ENCODE measurements at places on chromosomes 5 and 9.

- peak; percentile 93 for DNase-seq
These were observed at the start of gene SH3TC2 for GRCh38 chr5:149063017-149063687. Gene SH3TC2, minus strand, starts transcription at chr5:149063062. Its CDS starts 40 bp downstream, at chr5:149063022.

DNA sequence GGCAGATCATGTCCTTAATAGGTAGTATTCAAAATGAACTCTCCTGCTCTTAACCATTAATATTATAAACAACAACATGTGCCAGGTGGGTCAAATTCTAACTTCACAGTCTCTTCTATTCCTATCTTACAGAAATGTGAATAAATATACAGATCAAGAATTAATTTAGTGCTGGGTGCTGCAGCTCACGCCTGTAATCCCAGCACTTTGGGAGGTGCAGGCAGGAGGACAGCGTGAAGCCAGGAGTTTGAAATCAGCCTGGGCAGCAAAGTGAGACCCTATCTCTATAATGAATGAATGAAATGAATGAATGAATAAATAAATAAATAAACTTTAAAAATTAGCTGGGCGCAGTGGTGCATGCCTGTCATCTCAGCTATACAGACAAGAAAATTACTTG lies 34.1 kb downstream of the PTCH1 start:
- DNase-seq, result no peak

DNA sequence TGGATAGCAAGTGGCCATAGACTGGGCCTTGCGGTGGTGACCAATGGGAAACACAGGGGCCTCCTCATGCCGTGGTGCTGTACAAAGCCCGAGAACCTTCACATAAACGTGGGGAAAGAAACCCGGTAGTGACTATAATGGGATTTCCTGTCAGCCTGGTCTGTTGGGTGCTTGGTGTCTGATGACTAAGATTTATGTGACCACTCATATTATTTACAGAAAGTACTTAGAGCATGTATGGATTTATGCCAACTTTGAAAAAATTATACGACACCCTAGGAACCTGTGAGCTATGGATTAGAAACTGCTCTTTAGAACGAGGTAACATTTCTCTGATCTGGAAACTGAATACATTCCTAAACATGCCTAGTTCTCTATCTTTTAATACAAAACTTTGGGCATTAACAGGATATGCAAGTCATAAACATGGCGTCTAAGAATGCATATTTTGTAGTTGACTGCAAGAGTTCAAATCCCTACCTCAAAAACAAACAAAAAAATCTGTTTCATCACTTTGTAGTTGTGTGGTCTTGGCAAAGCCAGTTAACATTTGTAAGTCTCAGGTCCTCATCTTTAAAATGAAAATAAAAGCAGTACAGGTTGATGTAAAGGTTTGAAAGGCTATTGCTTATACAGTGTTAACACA lies 85.4 kb downstream of the TMEM167A start:
- peak; percentile 28 for DNase-seq

- peak; percentile 24 for DNase-seq
These were observed 6.6 kb downstream of the NINJ1 start for GRCh38 chr9:93127395-93127911.

DNA sequence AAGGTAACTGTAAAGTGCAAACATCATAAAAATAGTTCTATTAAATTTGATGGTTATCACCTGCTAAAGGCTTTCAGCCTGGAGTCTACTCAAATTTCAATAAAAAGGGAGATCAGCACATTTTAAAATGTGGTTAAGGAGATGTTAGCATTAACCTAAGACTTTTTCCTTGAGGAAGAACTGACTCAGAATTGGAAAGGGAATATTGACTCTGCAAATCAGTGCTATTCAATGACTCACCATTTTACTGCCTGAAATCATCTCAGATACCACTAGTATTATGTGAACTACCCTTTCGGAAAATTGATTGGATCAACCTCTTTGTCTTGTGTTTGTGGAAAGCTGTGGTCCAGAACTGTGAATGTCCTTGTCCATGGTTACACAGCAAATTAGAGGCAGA lies 113.3 kb downstream of the ADRB2 start:
- peak; percentile 77 for DNase-seq

- DNase-seq, result no peak
These were observed 6.4 kb downstream of the NDUFS6 start for GRCh38 chr5:1807451-1808185.

DNA sequence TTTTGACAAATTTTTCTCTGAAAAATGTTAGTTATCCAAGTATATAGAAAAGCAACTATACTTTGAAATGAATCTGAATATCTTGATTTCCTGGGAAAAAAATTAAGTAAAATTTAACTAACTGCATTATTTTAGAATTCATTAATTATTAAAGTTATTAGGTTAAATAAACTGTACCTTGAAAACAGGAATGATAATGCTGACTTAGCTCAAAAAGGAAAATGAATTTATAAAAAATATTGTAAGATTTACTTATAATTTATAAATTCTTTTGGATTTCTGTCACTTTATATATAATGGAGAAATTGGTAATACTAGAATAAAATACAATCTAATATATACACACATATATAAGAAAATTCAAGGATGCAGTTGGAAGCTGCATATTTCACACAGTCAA lies 36.1 kb upstream of the ACOT12 start:
- no peak for DNase-seq

- no peak for DNase-seq
These were observed 80.9 kb upstream of the CPEB4 start for GRCh38 chr5:173807181-173807655.

GRCh38 chr5:88550736-88551135 lies 282.1 kb upstream of the TMEM161B start:
- DNase-seq, result no peak

DNA sequence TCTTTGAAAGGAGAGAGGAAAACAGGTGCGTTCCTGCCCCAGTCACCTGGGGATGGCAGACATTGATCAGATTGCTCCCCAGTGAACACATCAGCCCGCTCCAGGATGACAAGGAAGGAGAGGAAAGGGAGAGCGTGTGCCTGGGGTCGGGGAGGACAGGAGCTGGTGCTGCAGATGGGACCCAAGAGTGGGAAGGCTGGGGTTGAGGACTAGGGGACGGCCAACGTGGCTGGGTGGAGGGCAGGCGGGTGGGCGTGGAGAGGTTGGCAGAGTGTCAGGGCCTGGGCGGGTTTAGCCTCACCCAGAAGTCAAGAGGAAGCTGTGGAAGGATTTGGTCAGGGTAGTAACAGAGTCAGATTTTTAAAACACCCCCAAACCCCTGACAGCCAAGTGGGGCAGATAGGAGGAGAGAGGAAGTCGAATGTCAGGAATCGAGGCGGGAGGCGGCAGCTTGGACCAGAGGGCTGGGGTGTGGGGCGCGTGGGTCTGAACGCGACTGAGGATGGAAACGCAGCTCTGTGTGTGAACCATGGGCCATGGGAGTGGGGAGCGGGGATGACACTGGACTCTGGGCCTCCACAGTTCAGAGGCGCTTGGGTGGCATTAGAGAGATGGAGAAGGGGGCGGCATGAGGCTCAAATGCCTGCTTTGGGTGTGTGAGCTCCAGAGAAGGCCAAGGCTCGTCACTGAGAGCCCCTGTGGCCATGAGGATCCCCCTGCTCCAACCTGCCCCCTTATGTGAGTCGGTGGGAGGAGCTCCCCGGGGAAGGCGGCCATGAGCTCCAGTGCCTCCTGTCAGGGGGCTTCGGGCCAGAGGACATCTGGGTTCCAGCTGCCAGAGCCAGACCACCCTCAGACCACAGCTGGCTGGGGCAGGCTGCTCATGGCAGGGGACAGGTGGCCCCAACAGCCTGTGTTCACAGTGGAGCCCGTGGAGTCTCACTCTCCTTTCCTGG lies 24.6 kb downstream of the LAMC3 start:
- DNase-seq, result no peak

DNA sequence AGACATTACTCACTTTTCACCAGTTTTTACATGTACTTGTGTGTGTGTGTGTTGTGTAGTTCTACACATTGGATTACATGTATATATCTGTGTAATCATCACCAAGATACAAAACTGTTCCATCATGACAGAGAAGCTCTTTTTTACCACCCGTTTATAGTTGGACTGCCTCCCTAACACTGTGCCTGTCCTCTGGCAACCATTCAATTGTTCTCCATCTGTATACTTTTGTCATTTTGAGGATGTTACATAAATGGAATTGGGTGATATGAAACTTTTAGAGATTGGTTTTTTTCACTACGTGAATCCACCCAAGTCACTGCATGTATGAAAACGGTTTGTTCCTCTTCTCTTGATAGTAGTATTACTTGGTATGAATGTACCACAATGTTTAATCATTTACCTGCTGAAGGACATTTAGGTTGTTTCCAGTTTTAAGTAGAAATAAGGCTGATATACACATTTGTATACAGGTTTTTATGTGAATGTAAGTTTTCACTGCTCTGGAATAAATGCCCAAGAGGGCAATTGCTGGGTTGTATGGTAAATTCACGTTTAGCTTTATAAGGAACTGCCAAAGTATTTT lies 126.2 kb downstream of the MAPKAP1 start:
- no peak for DNase-seq

DNA sequence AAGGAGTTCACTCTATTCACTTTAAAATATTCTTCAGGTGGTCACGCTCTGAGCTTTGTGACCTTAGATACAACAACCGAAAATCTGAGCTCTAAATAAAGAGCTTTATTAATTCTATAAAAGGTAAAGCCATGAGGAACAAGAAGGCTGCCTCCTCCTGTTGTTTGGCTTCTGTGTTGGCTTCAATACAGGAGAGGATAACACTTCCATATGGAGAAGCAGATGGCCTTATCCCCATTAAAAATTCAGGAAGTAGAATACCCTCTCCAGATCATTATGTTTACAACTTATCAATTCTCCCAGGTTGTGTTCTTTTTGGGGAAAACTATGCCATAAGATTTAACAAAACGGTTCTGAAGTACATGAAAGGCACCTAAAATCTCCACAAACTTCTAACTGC lies 128.4 kb downstream of the TTC39B start:
- DNase-seq, result no peak

DNA sequence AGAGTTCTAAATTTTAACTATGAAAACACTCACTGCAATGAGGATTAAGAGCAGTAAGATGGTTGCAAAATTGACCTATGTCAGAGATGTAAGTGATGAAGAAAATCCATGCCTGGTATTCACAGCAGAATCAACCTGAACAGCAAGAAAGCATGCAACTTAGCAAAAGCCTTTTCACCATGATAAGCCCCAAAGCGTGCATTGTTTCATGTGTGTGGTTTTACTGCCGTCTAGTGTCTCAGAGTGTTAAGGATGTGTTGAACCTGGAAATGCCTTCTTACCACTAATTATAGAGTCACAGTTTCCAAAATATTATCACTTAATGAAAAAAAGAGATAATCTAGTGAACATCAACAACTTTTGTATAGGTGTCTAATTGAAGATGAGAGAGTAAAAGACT lies 415.2 kb upstream of the TRPC7 start:
- no peak for DNase-seq

DNA sequence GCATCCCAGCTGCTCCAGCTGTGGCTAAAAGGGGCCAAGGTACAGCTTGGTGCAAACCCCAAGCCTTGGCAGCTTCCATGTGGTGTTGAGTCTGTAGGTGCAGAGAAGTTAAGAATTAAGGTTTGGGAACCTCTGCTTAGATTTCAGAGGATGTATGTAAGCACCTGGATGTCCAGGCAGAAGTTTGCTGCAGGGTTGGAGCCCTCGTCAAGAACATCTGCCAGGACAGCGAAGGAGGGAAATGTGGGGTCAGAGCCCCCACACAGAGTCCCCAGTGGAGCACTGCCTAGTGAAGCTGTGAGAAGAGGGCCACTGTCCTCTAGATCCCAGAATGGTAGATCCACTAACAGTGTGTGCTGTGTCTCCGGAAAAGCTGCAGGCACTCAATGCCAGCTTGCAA lies 236.2 kb upstream of the ADRA1B start:
- DNase-seq, result no peak

DNA sequence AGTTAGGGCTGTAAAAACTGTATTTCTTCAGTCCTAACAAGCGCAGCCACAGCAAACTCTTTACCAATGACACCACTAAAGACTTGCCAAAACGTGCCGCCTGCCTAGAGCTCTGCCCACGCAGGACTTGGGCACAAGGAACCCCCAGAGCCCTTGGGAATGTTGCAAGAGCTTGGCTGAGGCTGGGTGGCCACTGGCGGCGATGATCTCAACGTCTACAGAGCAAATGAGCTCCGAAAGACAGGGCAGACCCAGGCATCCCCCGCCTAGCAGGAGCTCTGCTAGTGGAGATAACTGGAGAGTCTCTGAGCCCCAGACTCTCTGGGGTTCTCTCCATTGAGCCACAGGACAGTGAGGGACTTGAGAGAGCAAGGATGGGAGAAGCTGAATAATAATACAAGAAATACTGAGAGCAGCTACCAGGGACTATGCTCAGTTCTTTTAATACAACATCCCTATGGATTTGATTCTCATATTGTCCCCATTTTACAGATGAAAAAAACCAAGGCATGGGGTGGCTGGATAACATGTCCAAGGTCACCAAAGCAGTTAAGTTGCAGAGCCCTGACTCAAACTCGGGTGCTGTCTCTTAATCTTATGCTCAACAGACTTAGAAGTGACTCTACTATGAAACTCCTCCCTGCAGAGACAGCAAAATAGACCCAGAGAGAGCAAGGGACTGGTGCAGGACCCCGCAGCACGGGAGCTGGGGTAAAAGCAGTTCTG lies 32.5 kb downstream of the SHB start:
- DNase-seq, result peak; percentile 74

GRCh38 chr5:139994234-139994633 lies 48.9 kb downstream of the NRG2 start:
- DNase-seq, result no peak

DNA sequence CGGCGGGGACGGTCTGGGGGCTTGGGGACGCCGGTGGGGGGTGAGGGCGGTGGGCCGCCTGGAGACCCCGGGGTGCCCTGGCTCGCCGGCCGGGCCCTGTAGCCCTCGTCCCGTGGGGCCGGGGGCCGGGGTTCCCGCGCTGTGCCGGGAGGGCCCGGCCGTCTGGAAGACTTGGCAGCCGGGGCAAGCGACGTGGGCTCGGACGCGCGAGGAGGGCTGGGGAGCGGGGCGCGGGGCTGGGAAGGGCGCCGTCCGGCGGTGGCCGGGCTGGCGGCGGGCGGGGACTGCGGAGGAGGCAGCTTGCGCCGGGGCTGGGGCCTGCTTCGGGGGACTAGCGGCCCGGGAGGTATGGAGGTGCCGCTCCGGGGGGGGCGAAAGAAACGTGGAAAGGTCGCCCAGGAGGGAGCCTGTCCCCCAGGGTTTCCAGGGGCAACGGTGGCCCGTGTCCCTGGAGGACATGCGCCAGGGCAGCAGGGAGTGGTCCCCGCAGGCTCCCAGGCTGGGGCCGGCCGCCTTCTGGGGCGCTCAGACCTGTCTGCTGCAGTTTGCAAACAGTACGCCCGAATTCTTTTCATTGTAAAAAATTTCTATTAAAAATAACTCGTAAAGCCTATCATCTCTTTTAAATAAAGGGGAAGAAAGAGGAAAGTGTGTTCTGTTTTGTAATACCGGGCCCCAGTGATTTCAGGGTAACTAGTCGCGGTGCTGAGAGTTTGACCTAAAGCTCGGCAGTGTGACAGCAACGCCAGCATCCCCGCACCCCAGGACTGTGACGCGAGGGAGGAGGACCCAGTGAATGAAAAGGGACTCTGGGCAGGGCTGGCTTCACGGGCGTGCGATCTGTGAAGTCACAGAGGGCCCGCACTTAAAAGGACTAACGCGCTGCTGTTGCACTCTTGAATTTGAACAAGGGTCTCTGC lies 752 bp upstream of the ANKH start:
- peak; percentile 60 for DNase-seq

- no peak for DNase-seq
These were observed 9.1 kb downstream of the FBP2 start for GRCh38 chr9:94584555-94584954.

Measured in EH (cell line).